ENCODE measurements at places on chromosomes 5 and 9.

- no peak for DNase-seq
Measured at GRCh38 chr5:10310066-10310779, 2.5 kb upstream of the CMBL start.

GRCh38 chr9:21583628-21584377, 101.7 kb upstream of the IFNE start:
- no peak for DNase-seq

- no peak for DNase-seq
Measured at GRCh38 chr9:97809666-97810344, 43.2 kb upstream of the FOXE1 start.

DNA sequence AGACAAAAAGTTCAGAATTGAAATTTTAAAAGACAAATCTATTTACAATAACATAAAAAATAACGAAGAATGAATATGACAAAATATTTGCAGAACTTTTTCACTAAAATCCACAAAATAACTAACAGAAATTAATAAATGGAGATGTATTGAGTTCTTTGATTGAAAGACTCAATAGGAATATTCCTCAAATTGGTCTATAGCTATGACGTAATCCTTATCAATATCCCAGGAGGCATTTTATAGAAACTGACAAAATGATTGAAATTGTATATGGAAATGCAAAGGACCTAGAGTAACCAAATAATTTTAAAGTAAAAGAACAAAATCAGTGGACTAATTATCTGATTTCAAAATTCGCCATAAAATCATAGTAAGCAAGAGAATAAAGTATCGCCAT, 328.7 kb downstream of the MED10 start:
- DNase-seq, result no peak

DNA sequence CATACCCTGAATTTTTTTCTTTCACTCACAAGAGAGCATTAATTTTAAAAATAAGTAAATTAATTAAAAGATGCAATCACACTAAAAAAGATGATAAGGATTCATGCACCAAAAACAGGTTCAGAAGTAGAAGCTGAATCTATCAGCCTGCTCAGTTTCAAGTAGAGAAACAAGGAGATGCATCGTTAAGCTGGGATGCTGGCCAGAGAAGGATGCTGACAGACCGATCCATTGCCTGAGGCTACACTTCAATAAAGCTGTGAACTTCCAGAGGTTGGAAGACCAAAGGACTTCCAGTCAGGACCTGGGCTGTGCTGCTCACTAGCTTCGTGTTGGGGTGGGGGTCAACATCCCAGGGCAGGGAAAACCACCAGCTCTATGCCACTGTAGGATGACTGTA, 457.7 kb downstream of the EFNA5 start:
- DNase-seq, result no peak

- no peak for DNase-seq
Measured at GRCh38 chr9:130756455-130757152, 63.0 kb downstream of the EXOSC2 start.

DNA sequence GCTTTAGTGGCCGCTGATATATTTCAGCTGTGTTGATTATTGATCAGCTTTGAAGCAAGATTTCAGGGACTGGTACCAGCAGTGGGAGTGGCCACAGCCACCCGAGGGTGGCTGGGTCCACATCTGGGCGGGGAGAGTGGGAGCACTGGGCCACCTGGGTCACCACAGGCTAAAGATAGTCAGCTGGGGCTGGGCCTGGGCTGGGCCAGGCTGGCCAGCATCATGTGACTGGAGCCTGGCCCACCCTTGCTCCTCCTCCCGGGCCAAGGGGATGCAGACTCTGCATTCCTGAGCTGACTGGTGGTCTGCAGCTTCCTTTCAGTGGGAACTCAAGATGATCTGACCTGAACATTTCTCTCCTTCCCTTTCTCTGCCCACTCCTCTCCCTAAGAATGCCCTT, 27.1 kb downstream of the LARP1 start:
- DNase-seq, result no peak

- no peak for DNase-seq
Measured at GRCh38 chr9:87564791-87565241, 67.1 kb downstream of the DAPK1 start.

Data from DMS 273 treated with DMSO at 0.1 percent for 48 hours (cell line).